HS-27A (cell line): ENCODE measurements at places on chromosomes 3 and 15.

DNA sequence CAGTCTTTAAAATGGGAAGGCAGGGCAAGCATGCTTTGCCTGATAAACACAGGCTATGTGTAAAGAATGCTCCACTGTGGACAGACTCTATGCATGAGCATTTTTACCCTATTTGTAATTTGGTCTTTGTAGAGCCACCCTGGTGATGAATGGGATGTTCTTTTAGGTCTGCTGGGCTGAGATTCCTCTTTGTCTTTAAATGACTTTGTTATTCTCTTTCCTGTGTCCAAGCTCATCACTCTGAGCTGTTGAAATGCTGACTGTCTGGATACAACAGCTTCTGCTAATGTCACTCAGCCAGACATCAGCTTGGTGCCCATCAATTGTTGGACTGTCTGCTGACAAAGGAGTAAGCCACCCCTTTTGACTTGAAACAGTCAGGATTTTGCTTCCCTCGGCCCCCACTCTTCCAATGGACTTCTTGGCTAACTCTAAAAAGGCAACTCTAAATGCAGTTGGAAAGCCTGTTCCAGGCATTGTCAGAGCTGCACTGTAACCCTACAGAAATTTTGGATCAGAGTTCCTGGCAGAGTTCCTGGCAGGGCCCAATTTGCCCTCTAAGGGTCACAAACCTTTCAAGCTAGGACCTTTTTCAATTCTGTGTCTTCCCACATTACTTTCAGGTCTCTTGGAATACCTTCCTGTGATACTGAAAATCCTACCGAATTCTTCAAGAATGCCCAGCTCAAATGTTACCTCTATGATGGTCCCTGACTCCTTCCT lies 40.5 kb upstream of the EIF1B start:
- no peak for DNase-seq

DNA sequence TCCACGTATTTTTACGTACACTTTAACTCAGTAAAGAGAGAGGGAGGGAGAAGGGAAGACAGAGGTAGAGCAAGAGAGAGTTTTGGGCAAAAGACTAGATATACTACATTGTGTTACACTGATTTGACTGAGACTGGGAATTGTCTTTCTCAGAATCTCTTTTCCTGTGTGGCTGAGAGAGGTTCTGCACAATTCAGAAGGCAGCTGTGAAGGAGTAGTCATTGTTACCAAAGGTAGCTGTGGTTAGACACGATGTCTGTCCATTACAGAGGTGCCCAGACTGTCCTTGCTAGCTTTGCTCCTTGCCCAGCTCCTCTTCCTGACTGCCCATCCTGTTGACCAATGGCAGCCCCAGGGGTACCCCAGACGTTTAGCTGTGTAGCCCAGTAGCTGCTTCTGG lies 577.5 kb upstream of the CBLB start:
- DNase-seq, result no peak

- DNase-seq, result no peak
These were observed 40.4 kb downstream of the SH3GL3 start for GRCh38 chr15:83487519-83487918.

DNA sequence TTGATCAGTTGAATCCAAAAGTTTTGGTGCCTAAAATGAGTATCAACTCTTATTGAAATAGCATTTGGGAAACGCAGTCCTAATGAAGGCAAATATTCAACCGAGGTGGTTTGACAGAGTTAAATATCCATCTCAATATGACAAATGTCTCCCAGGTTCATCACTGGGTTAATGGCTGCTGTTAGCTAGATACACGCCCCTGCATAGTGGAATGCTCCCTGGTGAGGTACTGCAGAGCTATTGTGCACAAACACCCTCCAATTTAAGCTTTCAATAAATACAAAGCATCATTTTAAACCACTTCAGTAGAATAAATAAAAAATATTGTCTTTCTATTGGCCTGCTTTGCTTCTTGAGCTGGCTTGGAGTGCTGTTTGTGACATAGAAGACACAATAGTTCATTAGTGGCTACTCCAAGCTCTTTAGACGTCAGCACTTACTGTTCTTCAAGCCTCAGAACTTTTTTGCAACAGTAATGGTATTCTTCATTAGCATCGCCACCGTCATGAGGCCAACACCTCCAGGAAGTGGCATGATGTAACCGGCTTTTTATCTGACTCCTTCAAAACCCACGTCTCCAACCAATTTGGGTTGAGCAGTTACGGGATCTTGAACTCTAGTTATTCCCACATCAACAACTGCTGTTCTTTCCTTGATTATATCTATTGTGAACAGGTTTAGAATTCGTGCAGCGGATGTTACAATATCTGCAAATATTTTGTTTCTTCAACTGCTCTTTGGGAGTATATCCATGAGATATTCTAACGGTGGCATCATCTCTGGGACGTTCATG lies 1159.6 kb upstream of the EPHA6 start:
- peak; percentile 45 for DNase-seq

- DNase-seq, result no peak
These were observed 70.3 kb downstream of the RORA start for GRCh38 chr15:61158504-61159407.

DNA sequence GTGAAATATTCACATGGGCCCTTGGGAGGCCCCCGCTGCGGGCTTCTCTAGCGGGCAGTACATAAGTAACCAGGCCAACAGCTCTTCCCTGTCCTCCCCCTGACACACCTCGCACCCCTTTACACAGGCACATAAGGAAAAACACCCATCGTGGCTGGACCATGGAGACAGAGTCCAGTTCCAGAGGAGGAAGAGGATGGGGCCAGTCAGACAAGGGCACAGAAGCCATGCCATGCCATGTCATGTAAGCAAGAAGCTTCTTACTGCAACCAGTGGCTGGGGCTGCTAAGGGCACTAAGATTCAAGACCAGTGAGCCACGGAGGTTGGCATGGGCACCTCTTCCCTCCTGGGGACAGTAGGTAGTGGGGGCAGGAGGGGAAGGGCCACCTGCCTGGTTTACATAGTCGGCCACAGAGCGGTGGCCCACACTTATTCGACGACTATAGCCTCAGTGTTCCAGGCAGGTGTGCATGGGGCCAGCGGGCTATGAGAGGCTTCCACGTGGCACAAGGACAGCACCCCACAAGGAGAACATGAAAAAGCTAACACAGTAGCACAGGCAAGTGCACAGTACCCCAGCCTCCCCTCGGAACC lies 5.7 kb upstream of the CYP11A1 start:
- no peak for DNase-seq

GRCh38 chr15:88918738-88919137 lies 5.6 kb upstream of the MFGE8 start:
- DNase-seq, result peak; percentile 96

- DNase-seq, result no peak
These were observed 34.9 kb downstream of the TMEM39A start for GRCh38 chr3:119428538-119428937.

- DNase-seq, result no peak
These were observed 47.3 kb downstream of the TMCO5A start for GRCh38 chr15:37981775-37982174.

GRCh38 chr3:28291577-28291976 lies 50.2 kb downstream of the CMC1 start:
- DNase-seq, result no peak

GRCh38 chr3:146189519-146190173 lies 28.7 kb upstream of the PLOD2 start:
- DNase-seq, result no peak

DNA sequence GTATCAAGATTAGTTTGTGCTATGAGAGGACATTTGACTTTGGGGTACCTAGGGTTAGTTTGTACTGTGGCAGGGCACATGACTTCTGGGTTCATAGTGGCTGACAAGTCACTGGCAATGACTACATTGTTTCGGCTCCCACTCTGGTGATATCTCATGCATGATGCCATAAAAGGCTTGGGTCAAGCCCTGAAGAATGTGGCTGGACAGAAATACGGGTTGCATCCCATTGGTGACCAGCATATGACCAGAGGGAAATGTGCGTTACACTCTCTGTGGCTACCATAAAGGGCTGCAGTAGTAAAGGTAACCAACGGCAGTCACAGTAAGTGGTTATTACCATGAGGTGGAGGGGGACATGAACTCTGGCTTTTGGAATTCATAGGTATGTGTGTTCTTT lies 18.4 kb downstream of the THOC7 start:
- DNase-seq, result no peak

DNA sequence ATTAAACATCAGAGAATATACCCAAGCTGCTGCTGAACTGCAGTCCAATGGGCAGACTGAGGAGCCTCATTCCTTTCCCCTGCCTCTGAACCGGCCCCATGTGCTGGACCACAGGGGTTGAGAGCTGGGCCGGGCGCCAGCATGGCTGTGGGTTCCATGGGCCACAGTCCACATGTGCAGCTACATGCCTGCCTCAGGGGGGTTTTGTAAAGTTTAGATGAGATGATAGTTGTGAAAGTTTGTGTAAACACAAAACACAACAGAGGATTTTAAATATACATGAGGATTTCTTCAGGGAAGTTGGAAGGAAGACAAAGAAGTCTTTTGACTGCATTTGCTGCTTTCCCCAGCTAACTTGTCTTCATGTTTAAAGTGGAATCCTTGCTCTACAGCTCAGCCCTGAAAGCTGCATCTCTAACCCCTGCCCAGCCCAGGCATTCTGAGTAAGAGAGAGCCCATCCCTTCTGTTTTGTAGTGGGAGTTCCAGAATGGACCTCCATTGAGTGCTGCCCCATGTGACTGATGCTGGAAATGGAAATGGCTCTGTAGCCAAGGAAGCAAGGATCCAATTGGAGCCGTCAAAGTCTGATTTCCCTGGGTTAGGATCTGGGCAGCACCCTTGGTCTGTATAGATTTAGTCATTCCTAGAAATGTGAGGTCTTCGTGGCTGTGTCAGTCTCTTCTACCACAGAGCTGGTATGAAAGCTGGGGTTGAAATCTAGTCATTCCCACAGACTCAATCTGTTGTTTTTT lies 17.5 kb downstream of the SLC12A8 start:
- DNase-seq, result peak; percentile 31
